ENCODE measurements at places on chromosomes 7 and 10.

DNA sequence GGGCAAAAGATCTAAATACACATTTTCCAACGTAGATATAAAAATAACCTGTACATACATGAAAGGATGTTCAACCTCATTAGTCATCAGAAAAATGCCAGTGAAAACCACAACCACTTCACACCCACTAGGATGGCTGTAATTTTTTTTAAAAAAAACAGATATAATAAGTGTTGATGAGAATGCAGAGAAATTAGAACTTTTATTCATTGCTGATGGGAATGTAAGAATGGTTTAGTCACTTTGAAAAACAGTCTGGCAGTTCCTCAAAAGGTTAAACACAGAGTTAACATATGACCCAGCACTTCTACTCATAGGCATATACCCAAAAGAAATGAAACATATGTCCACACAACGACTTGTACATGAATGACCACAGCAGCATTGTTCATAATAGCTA is 32.3 kb upstream of the PRKCQ start:
- DNase-seq = no peak

DNA sequence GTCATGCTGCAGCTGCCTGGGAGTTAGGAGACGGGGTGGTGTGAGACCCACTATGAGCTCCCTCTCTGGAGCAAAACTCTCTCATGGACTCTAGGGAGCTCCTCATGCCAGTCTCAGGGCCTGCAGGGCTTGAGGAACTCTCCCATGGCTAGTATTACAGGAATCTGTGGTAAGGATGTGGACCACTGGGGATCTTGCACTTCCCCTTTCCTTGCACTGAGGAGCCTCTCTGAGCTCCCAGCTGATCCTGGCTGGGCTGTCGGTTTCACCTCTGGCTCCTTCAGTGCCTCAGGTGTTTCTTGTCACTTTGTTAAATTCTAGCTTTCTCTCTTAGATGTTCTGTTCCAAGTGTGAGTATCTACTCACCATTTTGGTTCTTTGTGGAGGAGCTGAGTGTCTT is 71.6 kb upstream of the IMMP2L start:
- no peak for DNase-seq

- DNase-seq = no peak
Measured at GRCh38 chr7:1413936-1414639, 45.2 kb downstream of the MICALL2 start.

- no peak for DNase-seq
Measured at GRCh38 chr7:73397521-73398281, 35.9 kb upstream of the FZD9 start.

DNA sequence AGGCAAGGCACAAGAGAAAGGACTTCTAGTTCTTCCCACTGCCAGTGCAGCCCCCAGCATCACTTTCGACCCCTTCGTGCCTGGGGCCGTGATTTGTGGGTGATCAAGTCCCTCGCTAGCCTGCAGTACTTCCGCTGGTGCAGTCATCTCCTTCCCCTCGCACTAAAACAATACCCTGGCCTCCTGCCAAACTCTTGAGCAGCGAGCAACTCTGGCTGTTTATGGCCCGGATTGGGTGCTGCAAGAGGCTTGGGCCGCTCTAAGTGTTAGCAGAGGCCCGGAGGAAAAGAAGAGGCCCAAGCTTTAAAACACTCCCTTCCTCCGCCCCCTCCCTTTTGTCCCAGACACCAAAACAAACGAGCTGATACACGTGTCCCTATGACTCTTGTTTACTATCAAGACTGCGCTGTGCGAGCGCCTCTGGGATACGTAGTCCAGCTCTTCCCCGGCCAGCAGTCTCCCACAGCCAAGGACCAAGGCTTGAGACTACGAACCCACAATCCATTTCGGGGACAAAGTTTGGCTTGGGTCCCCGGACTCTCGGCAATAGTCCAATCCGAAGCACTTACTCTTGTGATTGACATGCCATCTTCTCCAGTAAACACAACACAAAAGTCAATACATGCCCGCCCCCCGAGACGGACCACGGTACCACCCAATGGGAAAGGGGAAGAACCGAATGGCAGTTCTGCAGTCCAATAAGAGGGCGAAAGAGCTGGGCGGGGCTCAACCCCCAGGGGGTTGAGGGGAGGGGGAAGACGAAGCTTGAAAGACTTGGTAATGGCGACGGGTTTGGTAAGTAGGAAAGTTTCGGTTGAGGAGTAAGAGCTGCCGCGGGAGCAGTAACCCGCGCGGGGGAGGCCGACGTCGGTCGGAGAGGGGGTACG is at the start of gene HBP1:
TSS of gene HBP1 (plus strand) at position 771 of the 887 bp plus-strand sequence. CDS start 10,891 bp downstream, outside the sequence.
- peak; percentile 98 for DNase-seq

- no peak for DNase-seq
Measured at GRCh38 chr10:122460891-122461293, 461 bp upstream of the HTRA1 start.

DNA sequence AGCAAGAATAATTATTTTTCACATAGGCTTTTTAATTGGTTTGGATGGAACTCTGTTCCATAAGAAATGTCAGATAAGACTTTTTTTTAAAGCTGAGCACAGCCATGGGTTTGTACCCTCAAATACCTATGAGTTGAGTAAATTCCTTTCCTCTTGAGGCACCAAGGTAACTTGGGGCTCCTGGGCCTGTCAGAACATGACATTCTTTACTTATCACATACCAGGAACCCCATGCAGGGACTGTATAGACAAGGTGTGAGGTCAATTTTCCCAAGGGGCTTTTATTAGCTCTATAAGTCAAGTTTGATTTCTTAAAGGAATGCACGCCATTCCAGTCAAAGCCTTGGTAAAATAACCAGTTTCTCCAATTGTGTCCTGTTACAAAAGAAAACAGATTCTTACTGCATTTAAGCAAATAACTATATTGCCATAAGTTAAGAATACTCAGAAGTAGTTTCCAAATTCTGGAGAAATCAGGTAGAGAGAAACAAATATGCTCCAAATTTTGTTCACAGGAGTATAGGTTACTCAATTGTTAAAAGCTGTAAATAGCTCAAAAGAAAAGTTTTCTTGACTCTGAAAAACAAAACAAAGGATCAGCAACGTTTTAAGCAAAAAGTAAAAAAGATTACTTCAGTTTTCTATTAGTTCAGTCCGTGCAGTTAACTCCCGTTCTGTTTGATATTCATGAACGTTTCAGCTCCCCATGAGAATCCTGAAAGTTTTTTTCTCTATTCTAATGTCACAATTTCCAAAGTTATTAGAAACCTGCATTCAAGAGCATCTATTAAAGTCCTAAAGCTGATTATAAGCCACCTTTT is 167.5 kb upstream of the NAMPT start:
- DNase-seq = no peak

GRCh38 chr7:21028186-21028585 is 241.5 kb upstream of the SP8 start:
- DNase-seq = no peak

DNA sequence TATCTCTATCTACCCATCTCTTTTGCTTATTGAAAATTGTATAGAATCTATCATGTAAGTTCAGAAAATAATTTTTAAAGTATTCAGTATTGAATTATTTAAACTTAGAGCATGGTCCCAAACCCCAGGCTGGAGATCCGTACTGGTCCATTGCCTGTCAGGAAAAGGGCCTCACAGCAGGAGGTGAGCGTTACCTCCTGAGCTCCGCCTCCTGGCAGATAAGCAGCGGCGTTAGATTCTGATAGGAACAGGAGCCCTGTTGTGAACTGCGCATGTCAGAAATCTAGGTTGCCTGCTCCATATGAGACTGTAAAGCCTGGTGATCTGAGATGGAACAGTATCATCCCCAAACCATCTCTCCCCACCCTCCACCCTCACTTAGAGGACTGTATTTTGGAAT is 266.0 kb upstream of the CNTNAP2 start:
- DNase-seq = no peak

- no peak for DNase-seq
Measured at GRCh38 chr7:78688376-78688775, 765.1 kb downstream of the MAGI2 start.

- DNase-seq = no peak
Measured at GRCh38 chr10:61192042-61192441, 248.1 kb upstream of the RHOBTB1 start.

DNA sequence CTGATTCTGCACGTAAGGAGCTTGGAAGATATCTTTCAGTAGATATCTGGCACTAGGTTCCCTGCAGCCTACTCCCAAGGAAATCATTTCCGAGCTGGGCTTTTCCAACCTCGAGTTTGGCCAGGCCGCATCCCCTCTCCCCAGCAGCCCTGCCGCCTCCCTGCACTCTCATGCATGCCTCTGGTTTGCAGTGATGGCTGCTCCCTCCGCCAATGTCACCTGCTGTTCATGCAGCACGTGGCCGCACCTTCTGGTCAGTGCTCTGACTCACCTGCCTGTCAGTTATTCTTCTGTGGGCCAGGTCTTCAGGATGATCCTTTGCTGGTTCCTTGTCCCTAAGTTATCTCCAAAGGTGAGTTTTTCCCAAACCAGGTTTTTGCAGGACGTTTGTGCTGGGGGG is 50.6 kb upstream of the RASGEF1A start:
- no peak for DNase-seq

- peak; percentile 73 for DNase-seq
Measured at GRCh38 chr7:100435401-100436304, 644 bp downstream of the PPP1R35 start.

- no peak for DNase-seq
Measured at GRCh38 chr10:131018886-131019500, 292.5 kb downstream of the TCERG1L start.

- DNase-seq = no peak
Measured at GRCh38 chr7:150919160-150919559, 59.0 kb downstream of the KCNH2 start.

GRCh38 chr7:80722616-80723195 is 84.3 kb downstream of the CD36 start:
- DNase-seq = no peak

DNA sequence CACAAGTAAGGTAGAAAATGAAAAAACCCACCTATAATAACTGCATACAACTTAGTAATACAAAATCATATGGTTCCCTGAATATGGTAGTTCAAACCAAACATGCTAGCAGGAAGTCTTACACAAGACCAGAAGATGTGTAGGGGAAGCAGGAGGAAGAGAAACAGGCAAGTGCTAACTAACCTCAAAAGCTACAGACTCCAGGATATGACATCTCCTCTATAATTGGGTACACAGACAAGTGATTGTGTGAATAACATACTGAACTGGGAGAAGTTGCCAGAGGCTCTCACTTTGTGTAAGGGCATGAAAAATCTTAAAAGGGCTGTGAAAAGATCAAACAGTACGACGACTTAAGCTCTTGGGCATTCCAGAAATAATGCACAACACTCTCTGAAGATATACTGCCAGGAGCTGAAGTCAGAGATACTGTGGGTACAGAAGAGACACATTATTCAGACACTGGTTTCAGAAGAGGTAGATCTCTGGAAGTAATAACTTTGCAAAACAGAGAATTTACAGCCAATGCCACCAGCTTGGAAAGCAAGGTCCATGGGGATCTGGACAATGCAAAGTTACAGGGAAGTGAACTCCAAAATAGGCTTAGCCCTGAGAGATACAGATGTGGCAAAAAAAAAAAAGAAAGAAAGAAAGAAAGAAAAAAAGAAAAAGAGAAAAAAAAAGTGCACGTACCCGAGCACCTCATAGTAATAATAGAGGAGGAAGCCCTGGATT is 767.2 kb downstream of the TNS3 start:
- no peak for DNase-seq

DNA sequence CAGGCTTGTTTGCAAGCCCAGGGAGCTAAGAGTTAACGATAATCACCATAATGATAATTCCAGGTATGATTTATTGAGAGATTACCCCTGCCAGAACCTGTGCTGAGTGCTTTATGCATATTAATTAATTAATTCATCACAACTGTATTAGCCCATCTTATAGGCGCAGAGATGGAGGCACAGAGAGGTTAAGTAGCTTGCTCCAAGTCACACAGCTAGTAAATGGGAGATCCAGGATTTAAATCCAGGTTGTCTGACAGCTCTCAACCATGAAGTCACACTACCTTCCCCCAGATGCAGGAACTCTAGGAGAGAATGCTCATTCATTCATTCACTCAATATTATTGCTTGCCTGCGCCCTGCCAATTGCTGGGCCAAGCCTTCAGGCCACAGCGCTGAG is 84.5 kb downstream of the FAM241B start:
- DNase-seq = no peak

DNA sequence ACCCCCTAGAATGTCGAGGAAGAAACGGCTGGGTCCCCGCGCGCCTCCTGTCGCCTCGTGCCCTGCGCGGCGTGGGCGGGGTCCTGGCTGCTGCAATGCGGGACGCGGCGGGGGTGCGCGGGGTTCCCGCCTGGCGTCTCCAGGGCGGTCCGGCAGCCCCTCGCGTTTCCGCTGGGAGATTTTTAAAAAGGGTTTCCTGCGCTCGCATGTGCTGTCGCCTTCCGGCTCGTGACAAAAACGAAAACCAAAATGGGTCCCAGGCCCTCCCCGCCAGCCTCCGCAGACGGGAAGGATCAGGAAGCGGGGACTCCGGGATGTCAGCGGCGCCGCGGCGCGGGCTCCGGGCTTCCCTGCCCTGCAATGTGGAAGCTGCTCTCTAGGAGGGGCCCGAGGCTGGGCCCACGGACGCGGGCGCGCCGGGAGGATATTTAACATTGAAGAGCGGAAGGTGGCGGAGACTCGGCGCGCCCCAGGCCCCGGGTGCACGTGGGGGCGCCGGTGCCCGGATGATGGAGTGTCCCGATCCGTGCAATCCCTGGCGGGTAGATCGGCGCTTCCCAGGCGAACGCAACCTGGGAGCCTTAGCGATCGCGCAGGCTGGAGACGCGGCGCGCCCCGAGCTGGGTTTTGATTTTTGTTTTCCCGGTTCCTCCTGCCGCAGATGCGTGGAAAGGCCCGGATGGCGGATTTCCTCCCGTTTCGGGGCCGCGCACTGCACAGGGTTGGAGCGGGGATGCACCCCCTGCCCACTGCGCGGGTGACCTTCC is 1.0 kb downstream of the PFKP start:
- DNase-seq = peak; percentile 46

GRCh38 chr7:104650991-104651640 is 322.7 kb downstream of the LHFPL3 start:
- DNase-seq = peak; percentile 9

DNA sequence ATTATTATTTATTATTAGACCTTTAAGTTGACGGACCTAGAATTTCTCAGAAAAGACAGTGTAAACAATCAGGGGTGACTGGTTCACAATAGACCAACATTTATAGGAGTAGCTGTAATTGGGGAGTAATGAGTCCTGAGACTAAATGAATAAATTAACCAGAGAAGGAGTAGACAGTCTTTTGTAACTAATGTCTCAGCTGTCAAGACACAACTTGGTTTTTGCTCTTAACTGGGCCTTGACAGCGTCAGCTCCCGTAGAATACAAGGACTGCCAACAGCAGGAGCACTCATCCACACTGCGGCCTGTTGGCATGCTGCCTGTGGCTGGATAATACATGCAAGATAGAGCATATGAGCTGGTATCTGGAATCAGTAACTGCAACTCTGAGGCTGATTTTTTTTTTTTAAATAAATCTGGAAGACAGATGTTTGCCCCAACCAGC is 123.9 kb downstream of the CACNA2D1 start:
- peak; percentile 37 for DNase-seq

GRCh38 chr7:141992156-141992555 is 3.5 kb upstream of the MGAM start:
- no peak for DNase-seq

GRCh38 chr7:44884621-44885393 is 523 bp downstream of the PURB start:
- DNase-seq = peak; percentile 83

GRCh38 chr10:59075576-59075975 is 100.9 kb upstream of the PHYHIPL start:
- DNase-seq = no peak
